ENCODE measurements at places on chromosomes 11 and 22.

- peak; percentile 79 for DNase-seq
Measured at GRCh38 chr22:29343313-29343805, 27.9 kb upstream of the RASL10A start.

GRCh38 chr11:34788642-34789041 lies 127.5 kb downstream of the APIP start:
- no peak for DNase-seq

GRCh38 chr11:124465368-124465767 lies 19.9 kb upstream of the OR8B8 start:
- no peak for DNase-seq

DNA sequence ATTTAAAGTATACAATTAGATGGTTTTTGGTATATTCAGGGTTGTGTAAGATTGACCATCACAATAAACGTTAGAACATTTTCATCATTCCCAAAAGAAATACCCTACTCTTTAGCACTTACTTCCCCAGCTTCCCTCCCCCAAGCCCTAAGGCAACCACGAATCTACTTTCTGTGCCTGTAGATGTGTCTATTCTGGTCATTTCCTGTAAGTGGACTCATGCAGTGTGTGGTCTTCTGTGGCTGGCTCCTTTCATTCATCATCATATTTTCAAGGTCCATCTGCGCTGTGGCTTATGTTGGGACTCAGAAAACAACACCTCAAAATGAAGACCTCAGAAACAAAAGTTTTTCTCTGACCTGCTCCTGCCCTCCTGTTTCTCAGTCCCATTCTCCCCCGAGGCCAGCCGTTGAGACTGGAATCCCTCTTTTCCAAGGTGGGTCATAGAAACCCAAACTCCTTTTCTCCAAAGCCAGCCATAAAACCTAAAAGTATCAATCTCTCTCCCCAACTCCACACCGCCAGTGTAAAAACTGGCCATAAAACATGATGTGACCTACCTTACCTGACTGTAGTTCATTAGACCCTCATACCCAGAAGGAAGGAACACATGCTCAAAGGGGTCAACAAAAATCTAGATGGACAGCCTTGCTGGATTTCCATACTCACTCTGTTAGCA lies 12.9 kb upstream of the TMPRSS13 start:
- DNase-seq: peak; percentile 3

DNA sequence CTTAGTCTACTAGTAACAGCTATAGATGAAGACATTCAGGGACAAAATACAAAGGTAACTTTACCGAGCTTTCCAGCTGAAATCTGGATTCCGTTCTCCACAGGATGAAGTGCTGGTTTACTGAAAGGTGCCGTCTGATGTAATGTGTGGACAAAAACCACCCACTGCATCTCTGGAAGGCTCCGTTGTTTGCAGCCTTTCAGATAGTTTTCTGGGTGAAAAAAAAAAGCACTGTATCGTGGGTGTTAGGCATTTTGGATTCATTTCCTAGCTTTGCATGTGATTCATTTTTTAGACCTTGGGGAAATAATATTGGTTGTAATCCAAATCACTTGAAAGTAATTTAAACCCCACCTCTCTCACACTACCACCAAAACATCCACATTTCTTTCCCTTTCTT lies 10.4 kb downstream of the JAM3 start:
- DNase-seq: no peak

Data from astrocyte (in vitro differentiated cells and primary cell).